Kidney (tissue), 22 donors: ENCODE measurements at places on chromosomes 2 and 18.

- H3K4me1 ChIP-seq: no peaks in the 10 kb centered on the region
- no peak overlapping the region for H3K4me3 ChIP-seq
- no peak overlapping the region for H3K27ac ChIP-seq
- no peak for DNase-seq
Observed at GRCh38 chr2:11990576-11990975, 244.1 kb downstream of the LPIN1 start.

GRCh38 chr18:37547196-37547827 is 18.3 kb downstream of the CELF4 start:
- no peak overlapping the region for H3K27ac ChIP-seq
- no peak overlapping the region for H3K4me3 ChIP-seq
- no peak for DNase-seq
- no peaks in the 10 kb centered on the region for H3K36me3 ChIP-seq

GRCh38 chr2:55169915-55170314 is 62.2 kb downstream of the CLHC1 start:
- H3K4me3 ChIP-seq: no peak overlapping the region
- DNase-seq: no peak
- no peaks in the 10 kb centered on the region for H3K27me3 ChIP-seq
- H3K27ac ChIP-seq: no peak overlapping the region
- no peaks in the 10 kb centered on the region for H3K4me1 ChIP-seq

- H3K27ac ChIP-seq: peak overlapping the region; percentile 13
- H3K27me3 ChIP-seq: no peaks in the 10 kb centered on the region
- peak; percentile 52 for DNase-seq
Observed at GRCh38 chr2:127080938-127081755, 25.8 kb downstream of the BIN1 start.

DNA sequence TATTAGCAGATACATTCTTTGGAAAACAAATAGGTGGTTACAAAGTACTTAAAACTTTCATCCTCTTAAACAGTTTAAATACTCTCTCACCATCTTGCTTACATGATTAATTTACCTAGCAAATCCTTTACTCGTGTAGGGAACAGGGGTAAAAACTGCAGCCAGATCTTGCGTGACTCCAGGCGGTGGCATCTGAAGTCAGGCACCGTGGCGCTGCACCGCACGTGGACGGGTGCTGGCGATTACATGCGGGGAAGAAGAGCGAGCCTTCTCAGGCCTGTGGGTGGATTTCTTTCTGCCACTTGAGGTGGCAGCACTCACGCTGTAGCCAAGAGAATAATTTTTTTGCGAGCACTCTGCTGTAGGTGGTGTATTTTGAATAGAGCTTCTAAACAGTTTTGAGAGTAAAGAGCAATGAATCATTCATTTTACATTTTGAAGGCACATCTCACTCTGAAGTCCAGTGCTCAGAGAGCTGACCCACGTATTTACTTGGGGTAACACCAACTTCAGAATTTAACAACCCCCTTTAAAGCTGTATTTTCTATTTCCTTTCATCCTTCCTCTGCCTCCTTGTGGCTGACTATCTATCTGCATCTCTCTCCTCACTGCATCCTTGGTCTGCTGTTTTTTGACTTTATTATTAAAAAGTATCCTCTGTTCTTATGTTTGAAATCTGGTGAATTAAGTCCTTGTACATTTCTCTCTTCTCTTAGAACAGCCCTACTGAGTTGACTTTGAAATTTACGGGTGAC is 68.9 kb downstream of the EPAS1 start:
- H3K36me3 ChIP-seq: peaks cover 49% of the 10 kb centered on the region
- H3K4me1 ChIP-seq: peaks cover 2% of the 10 kb centered on the region
- peak overlapping the region; percentile 35 for H3K27ac ChIP-seq
- H3K27me3 ChIP-seq: no peaks in the 10 kb centered on the region

DNA sequence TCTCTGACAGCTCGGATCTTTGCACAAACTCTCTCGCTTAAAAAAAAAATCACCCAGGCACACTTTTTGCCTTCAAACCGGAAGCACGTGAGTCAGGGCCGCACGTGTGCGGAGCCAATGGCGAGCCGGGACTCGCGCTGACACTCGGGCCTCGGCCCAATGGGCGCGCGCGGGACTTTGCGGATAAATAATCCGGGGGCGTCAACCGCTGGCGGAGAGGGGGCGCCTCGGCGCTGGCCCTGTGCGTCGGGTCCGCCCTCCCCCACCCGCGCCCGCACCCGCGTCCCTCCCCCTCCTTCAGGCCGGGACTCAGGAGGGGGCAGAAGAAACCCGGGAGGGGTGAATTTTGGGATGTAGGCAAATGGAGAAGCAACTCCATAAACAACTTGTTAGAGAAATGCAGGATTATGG is 319 bp upstream of the EN1 start:
- DNase-seq: no peak
- H3K36me3 ChIP-seq: no peaks in the 10 kb centered on the region
- no peak overlapping the region for H3K4me3 ChIP-seq
- no peaks in the 10 kb centered on the region for H3K4me1 ChIP-seq
